Endothelial cell of umbilical vein (primary cell): ENCODE measurements at places on chromosomes 1 and 21. TPM values are rescaled to one million over a fixed set of nuclear protein-coding genes. Genes with fewer than 3 reads are reported as not detected.

DNA sequence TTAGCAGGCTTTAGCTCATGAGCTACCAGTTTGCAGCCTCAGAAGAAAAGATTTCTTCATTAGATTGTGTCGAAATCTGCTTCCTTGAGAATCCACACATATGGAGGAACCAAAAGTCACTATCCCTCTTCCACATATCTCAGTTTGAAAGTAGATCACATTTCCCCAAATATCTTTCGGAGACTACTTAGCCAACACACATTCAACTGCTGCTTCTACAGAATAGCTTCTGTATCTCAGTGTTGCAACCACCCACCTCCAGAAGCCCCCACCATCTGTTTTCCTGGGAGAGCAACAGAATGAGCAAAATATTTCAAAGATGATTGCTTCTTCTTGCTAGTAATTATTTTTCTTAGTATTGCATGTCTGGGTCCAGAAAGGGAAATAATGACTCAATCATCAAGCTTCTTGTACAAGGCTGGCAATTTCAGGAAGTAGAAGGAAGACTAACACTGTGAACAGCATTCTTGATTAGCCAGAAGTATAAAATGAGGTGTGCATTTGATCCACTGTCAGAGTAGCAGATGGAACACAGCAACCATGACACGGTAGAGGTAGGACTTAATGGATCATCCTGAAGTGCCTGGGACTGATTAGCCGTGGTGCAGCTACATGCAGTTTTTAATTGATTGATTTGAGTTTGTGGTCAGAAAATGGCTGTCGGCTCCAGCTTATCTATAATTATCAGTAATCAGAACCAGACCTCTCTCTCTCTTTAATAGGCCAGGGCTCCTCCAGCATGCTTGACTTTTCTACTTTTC is 24.9 kb downstream of the ZC3H11B start:
- no peaks in the 10 kb centered on the region for H3K4me1 ChIP-seq
- H3K27me3 ChIP-seq = no peaks in the 10 kb centered on the region
- no peaks in the 10 kb centered on the region for H3K36me3 ChIP-seq
- H3K4me3 ChIP-seq = no peak overlapping the region
- no peak for DNase-seq
- H3K27ac ChIP-seq = no peak overlapping the region

DNA sequence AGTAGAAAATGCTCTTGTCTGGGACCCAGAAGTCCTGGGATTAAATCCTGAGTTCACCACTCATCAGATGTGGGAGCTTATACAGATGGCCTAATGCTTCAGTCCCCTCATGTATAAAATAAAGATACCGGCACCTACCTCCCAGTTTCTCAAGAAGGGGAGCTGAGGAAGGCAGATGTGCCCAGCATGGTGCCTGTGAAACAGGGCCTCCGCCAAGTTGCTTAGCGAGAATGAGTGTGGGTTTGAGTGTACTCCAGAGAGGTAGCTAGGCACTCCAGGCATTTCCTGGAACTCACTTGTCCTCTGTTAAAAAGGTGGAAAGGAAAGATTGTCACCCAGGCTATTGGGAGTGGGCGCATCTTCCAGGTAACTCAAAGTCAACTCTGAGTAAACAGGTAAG is 37.8 kb downstream of the IER5 start:
- no peak overlapping the region for H3K27ac ChIP-seq
- no peaks in the 10 kb centered on the region for H3K27me3 ChIP-seq
- peaks cover 9% of the 10 kb centered on the region for H3K4me1 ChIP-seq
- no peak overlapping the region for H3K4me3 ChIP-seq
- H3K36me3 ChIP-seq = no peaks in the 10 kb centered on the region
- DNase-seq = no peak

- no peak overlapping the region for H3K27ac ChIP-seq
- no peak for DNase-seq
- no peaks in the 10 kb centered on the region for H3K36me3 ChIP-seq
- no peaks in the 10 kb centered on the region for H3K27me3 ChIP-seq
- peaks cover 3% of the 10 kb centered on the region for H3K4me1 ChIP-seq
- no peak overlapping the region for H3K4me3 ChIP-seq
Observed at GRCh38 chr1:94884106-94884505, 42.8 kb downstream of the CNN3 start.

The LYPD8 gene
- total RNA-seq = not detected in 2 replicates

GRCh38 chr1:193633093-193633492 is 446.7 kb upstream of the B3GALT2 start:
- no peaks in the 10 kb centered on the region for H3K36me3 ChIP-seq
- no peak overlapping the region for H3K4me3 ChIP-seq
- H3K27ac ChIP-seq = no peak overlapping the region
- peaks cover 27% of the 10 kb centered on the region for H3K4me1 ChIP-seq
- DNase-seq = no peak

DNA sequence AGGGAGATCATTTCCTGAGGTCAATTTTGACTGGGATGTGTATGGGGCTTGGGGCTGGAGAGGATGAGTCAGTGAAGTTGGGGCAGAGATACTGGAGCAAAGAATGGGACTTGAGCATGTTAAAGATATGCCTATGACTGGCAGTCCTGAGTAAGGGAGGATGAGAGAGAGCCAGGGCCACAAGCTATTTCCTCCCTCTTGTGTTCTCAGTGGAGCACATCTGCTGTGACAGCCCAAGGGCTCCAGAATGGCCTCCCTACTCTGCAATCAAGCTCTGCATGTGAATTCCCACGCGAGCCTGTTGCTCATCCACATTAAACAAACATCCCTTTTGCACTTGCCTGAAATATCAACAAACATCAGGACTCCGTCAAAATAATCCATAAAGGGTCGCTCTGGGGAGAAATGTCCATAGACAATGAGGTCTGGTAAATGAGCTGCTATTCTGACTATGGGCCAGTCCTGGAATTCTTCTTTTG is 9.2 kb downstream of the ADCY10 start:
- peaks cover 7% of the 10 kb centered on the region for H3K4me1 ChIP-seq
- no peak overlapping the region for H3K4me3 ChIP-seq
- DNase-seq = peak; percentile 59
- H3K27me3 ChIP-seq = no peaks in the 10 kb centered on the region
- H3K27ac ChIP-seq = no peak overlapping the region
- H3K36me3 ChIP-seq = no peaks in the 10 kb centered on the region

- H3K4me3 ChIP-seq = no peak overlapping the region
- no peaks in the 10 kb centered on the region for H3K36me3 ChIP-seq
Observed at GRCh38 chr21:44303490-44303981, 3.7 kb downstream of the PFKL start.

DNA sequence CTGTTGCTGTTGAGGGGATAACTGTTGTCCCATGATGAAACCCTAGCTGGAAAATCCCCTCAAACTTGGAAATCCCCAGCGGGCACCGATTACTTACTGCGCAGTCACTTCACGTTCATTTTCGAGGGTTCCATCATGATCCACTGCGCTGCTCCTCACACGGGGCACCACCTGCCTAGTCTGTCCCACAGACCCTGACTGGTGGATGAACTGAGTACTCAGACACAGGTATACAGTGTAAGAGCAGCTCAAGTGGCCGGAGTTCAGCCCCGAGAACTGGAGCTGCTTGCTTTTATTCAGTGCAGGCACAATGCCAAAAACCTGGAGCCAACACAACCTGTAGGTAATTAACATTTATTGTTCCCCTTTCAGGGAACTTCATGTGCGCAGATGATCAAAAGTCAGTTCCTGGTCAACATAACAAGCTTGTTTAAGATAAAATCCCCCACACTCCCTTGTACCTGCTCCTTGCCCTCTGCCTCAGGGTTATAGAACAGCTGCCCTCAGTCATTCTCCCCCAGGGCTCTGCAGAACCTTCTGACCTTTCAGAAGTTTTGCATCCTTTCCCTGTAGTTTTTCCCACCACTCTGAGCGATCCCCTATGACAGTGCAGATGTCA is 46.5 kb upstream of the PRELP start:
- H3K27ac ChIP-seq = no peak overlapping the region
- DNase-seq = no peak
- no peaks in the 10 kb centered on the region for H3K4me1 ChIP-seq

- no peak overlapping the region for H3K27ac ChIP-seq
- H3K36me3 ChIP-seq = no peaks in the 10 kb centered on the region
- DNase-seq = peak; percentile 40
- H3K4me1 ChIP-seq = no peaks in the 10 kb centered on the region
- peaks cover 9% of the 10 kb centered on the region for H3K27me3 ChIP-seq
Observed at GRCh38 chr1:179599623-179600249, 8.1 kb downstream of the TDRD5 start.

GRCh38 chr1:188129856-188130838 is 1301.4 kb downstream of the PLA2G4A start:
- no peak overlapping the region for H3K27ac ChIP-seq
- no peak overlapping the region for H3K4me3 ChIP-seq
- DNase-seq = no peak
- H3K27me3 ChIP-seq = no peaks in the 10 kb centered on the region
- H3K36me3 ChIP-seq = no peaks in the 10 kb centered on the region

- peaks cover 6% of the 10 kb centered on the region for H3K4me1 ChIP-seq
- H3K36me3 ChIP-seq = no peaks in the 10 kb centered on the region
- no peak overlapping the region for H3K4me3 ChIP-seq
Observed at GRCh38 chr1:101313356-101313755, 76.5 kb downstream of the S1PR1 start.

- no peak overlapping the region for H3K27ac ChIP-seq
- H3K4me3 ChIP-seq = no peak overlapping the region
- H3K36me3 ChIP-seq = no peaks in the 10 kb centered on the region
- peaks cover 2% of the 10 kb centered on the region for H3K4me1 ChIP-seq
- DNase-seq = no peak
Observed at GRCh38 chr1:90707363-90707710, 9.8 kb downstream of the BARHL2 start.

DNA sequence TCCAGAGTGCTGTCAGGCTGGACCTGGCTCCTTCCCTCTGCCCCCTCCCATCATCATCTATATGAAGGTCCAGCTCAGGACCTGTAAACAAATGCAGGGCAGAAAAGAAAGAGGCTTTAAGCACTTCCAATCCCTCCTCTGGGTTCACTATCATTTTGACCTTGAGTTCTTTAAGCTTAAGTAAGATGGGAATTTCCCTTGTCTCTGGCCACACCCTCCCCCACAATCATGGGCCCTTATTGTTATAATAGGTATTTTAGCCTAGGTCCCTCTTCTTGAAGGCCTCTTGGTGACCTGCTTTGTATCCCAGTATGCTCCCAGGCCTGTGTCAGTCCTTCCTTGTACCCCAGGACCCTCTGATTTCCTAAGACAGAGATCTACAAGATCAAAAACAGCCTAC is 45.1 kb upstream of the EPS15 start:
- DNase-seq = no peak
- no peak overlapping the region for H3K4me3 ChIP-seq
- no peaks in the 10 kb centered on the region for H3K27me3 ChIP-seq
- H3K36me3 ChIP-seq = no peaks in the 10 kb centered on the region
- H3K27ac ChIP-seq = no peak overlapping the region
- H3K4me1 ChIP-seq = peaks cover 14% of the 10 kb centered on the region

DNA sequence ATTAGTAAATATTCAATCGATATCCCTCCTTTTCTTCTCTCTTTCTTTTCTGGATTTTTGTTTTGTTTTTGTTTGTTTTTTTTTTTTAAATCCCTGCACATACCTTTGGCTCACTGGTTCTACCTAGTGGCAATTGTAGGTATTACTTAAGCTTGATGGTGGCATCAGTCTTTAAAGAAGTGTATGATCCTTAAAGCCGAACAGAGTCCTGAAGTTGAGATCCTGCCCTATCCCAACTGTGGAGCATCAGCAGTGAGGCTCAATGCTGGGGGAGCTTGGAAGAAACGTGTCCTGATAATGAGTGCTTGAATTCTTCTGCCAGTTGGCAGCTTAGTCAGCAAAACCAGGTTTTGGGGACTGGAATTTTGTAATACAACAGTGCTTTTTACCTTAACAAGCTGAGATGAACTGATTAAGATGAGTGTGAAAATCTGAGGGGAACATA is 60.8 kb downstream of the FASLG start:
- H3K4me1 ChIP-seq = no peaks in the 10 kb centered on the region
- no peak overlapping the region for H3K4me3 ChIP-seq
- DNase-seq = peak; percentile 70
- H3K36me3 ChIP-seq = no peaks in the 10 kb centered on the region
- H3K27ac ChIP-seq = no peak overlapping the region

DNA sequence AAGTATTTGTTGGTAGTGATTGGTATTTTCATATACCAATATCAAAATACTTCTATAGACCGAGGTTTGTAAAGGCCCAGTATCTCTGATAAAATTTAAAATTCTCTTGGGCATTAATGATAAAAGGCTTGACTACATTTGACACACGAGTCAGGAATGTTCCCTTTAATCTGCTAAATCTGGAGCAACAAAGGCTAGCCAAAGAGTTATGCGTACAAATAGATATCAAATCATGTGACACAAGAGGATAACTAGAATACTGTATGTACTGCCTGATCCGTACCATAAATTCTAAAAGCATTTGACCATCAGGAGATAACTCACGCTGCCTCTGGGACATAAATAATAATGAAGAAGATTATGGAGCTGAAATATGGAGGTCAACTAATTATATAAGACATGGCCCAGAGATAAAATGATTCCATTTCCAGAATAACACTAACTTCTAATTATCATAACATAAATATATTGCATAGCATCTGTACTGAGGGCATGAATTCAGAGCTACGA is 64.2 kb upstream of the SH3GLB1 start:
- H3K4me1 ChIP-seq = no peaks in the 10 kb centered on the region
- no peak overlapping the region for H3K4me3 ChIP-seq
- H3K27ac ChIP-seq = no peak overlapping the region
- no peaks in the 10 kb centered on the region for H3K27me3 ChIP-seq
- no peaks in the 10 kb centered on the region for H3K36me3 ChIP-seq
